ENCODE measurements at places on chromosomes 12 and 14.

DNA sequence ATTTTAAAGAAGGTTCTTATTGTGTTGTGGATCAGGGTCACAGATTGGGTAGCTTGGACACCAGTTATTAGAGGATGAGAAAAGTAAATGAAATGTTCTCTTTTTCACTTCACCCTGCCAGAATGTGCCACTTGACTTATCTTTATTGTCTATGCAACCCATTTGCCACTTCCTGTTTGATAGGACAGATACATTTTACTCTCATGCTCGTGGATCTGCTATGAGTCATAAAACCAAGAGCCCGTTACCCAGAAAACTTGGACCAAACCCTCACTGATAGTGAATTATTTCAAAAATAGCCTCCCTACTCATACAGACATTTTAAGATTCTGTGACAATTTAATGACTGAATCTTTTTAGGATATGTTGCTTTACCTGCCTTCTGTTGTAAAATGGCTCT lies 1.8 kb downstream of the ISCA2 start:
- DNase-seq: no peak

- DNase-seq: no peak
These were observed 418.4 kb downstream of the MDGA2 start for GRCh38 chr14:47257013-47257412.

DNA sequence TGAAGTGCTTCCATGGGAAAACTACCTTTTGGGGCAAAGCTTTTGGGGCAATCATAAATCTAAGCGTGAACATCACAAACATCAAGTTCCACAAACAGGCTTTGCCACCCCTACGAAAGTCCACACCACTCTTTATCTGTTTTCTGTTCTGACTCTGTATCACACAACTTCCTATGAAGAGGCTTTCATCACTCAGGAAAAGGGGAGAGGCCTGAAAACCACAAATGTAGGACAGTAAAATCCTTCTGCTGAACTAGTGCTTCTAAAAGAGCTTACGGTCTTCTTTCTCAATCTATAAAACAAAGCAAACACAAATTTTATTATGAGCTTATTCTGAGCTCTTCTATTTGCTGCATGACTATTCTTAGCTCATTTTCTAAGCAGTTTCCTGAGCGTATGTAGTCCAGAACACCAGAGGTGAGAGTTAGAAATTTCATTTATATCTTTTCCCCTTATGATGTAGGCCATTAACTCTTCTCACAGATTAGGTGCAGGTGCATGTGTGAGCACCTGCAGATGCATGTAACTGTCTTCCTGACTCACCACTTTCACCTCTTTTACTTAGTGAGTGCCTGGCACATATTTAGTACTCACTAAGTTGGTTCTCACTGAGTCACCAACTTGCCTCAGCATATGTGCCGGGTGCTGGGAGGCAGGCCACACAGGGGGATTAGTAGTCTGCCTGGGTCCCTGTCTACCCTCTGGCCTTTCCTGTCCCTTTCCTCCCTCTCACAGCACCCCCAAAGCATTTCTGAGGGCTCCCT lies 32.9 kb upstream of the SYCP3 start:
- DNase-seq: no peak

DNA sequence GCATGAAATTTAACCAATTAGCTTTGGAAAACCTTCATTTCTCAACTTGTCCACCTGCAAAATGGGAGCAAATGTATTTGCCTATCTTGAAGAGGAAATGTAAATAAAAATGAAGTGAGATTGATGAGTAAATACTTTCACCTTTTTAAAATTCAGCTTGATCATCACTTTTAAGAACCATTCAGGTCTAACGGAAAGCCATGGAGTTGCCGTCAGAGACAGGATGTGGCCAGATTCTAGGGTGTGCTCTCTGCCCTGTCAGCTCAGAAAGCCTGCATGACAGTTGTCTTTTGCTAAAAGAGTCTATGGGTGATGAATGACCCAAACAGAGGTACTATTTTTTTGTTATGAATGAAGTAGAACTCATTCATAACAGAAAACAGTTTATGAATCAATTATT lies 104.3 kb upstream of the SLC35F4 start:
- DNase-seq: no peak

DNA sequence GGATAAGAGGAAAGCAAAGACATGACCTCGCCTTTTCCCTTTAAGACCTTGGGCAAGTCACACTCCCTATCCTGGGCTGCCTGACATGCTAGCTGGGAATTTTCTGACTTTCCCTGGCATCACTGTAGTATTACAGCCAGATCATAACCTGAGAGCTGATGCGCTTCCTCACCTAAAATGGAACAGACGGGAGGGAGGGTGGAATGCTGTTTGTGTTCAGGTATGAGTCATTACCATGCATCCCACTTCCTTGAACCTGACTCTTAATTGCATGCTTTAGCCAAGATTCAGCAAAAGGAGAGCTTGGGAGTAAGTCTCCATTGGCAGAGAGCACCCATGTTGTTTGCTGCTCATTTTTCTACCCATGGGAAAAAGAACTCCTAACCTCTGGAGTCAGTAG lies 156.5 kb downstream of the KCNK10 start:
- peak; percentile 3 for DNase-seq
